Heart left ventricle (tissue), 16 donors: ENCODE measurements at places on chromosomes 12 and 14. TPM values are rescaled to one million over a fixed set of nuclear protein-coding genes. Genes with fewer than 3 reads are reported as not detected.

The CLEC1A gene
- total RNA-seq: 3.3 TPM

The AMDHD1 gene
- 0.40 TPM for total RNA-seq

The CAPZA3 gene
- total RNA-seq: not detected

The FAM181A gene
- total RNA-seq: not detected

The DBX2 gene
- 0.45 TPM for total RNA-seq

The GARIN6 gene
- not detected for total RNA-seq

The SLC25A47 gene
- not detected for total RNA-seq

The KRT5 gene
- 3.4 TPM for total RNA-seq

The SLC48A1 gene
- total RNA-seq: 23.9 TPM

DNA sequence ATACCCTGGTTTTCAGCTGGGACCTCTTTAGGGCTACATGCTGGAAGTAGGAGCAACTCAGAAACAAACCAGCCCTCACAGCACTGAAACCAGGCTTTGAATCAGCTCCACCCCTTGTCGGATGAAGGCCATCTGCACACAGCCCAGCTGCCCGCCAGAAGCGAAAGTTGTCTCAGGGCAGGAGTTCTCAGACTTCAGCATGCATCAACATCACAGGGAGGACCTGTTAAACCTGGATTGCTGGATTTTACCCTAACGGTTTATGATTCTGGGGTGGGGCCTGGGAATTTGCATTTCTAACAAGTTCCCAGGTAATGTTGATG lies 10.9 kb downstream of the SYNDIG1L start:
- no peak for DNase-seq

DNA sequence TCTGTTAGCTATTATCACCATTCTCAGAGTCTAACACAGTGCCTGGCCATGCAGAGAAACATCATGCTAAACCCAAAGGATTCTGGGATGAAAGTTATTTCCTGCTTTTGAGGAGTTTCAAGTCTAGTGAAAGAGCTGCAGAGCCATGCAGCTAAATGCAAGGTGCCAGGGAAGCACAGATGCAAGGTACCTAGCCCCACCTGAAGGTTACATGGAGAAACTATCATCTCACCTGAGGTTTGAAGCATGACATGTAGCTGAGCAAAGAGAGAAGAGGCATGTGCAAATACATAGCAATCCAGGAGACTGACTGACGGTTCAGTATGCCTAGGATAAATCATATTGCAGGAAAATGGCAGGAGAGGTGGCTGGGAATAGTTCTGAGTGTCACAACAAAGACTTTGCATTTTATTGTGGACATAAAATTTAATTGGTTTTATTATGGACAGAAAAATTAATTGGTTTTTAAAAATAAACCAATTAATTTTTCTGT lies 170.4 kb downstream of the PRKD1 start:
- no peak for DNase-seq

DNA sequence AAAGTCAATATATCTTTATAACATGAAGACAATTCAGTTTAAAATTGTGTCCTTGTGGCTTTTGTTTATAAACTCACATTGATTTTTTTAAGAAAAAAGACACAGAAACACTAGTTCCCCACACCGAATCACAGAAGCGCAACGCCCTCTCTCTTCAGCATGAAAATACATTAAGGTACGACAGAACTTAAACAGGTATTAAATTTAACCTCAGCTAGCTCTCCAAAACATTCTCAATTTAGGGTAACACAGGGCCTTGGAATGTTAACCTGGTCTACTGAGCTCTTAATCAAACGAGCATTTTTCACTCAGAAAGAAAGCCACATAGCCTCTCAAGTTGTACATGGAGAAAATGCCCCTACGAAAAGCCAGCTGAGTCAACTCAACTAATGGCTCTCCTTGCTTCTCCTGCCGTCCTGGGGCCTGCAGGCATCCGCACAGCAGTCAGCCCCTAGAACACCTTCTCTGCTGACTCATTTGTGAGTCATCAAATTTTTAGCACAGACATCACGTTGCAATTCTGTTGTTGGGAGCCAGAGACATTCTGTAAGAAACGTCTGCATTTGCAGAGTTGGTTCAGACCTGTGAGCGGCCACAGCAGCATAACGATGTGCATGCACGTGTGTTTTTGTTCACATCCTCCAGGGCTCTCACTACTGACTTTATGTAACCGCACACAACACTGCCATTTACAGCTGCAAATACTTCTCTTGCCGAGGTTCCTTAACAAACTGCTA lies 141.6 kb downstream of the ITPR2 start:
- no peak for DNase-seq

DNA sequence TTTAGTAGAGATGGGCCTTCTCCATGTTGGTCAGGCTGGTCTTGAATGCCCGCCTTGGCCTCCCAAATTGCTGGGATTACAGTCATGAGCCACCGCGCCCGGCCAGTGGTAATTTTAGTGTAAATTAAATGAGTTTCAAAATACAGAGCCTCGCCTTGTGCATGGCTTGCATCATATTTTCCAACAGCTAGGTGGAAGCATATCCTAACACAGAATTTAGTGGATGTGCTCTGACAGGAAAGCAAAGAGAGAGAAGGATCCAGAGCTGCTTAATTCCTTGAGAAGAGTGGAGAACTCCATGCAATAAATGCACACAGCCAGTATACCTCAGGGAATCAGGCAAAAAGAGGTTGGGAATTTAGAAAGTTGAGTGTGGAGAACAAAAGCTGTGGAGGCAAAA lies 2.5 kb downstream of the OR6C2 start:
- no peak for DNase-seq

DNA sequence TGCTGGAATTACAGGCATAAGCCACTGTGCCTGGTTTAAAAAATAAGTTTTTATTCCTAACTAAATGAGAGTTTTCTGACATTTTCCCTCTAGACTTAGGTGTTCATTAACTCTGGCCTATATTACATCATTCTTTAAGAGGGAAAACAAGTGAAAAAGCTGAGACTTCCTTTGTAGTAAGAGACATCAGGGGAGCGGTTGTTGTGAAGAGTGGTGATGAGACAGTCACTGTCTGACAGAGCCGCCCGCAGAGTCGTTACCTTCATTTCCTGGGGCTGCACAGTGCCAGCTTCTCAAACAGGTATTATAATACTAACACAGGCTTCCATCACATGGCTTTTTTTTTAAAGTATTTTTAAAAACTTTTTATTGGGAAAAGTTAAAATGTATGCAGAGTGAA lies 19.7 kb upstream of the TDRD9 start:
- DNase-seq: no peak

DNA sequence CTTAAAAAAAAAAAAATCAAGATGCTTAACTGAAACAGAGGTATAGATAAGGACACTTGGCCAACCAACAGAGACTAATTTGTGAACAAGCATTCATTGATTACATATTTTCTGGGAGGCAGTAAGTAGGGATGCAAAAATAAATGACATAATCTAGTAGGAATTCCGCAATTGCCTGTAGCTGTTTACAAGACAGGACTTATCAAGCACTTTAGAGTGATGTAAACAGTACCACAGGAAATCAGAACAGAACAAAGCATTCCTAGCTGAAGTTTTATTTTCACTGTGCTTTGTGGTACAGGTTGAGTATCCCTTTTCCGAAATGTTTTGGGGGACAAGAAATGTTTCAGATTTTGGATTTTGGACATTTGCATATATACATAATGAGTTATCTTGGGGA lies 68.2 kb upstream of the FGD4 start:
- no peak for DNase-seq

DNA sequence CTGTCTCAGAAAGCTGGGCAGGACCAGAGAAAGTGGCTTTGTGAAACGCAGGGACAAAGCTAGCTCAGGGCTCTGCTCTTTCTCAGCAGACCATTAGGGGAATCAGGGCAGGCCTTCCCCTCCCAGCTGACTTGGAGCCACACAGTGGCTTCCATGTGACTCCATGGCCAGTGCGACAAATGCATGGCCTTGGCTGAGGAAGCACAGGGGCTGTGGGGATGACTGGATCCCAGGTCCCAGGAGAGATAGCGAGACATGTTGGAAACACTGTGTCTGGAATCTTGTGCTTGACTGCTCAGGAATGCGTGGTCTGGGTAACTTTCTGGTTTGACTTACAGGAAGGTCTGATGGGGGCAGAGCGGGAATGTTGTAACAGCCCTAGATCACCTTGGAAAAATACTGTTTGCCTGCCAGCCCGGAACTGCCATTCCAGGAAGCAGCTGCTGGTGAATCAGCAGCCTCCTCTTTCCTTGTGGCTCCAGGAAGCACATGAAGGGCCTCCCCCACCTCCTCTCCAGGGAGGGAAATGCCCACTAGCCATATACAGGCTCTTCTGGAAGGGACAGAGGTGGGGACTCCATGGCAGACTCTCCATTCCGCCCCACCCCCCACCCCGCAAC lies 133.5 kb upstream of the HIF1A start:
- peak; percentile 69 for DNase-seq

- DNase-seq: no peak
Measured at GRCh38 chr14:51546099-51546498, 105.6 kb upstream of the FRMD6 start.

DNA sequence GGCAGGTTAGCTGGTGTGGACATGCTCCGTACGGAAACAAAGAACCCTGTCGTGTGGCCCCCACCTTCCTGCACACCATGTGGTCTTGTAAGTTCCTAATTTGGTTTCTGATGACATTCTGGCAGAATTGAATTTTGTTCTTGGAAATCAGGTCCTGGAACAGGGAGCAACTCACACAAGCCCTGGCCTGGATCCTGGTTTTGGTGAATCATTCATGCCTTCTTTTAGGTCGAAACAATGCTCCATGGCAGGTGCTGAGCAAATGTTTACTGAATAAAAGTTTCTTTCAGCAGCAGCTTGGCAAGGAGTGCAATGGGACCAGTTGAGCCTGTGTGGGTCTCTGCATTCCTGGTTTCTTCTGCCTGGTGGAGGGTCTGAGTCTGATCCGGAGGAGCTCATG lies 978.4 kb downstream of the BCL11B start:
- DNase-seq: no peak

DNA sequence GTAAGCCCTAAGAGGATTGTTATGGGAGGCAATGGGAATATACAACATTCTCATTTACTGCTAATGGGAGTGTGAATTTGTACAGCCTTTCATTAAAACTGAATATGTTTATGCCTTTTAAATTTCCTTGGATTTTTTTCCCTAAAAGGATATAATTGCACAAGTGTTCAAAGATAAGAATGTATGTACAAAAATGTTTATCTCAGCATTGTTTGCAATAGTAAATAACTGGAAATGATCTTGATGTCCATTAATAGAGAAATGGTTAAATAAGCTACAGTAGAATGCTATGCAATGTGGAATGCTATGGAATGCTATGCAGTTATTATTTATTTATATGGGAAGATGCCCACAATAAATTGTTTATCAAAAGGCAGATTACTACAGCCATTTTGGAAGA lies 62.5 kb upstream of the SLC38A2 start:
- DNase-seq: no peak

GRCh38 chr12:26358651-26359050 lies 163.3 kb downstream of the SSPN start:
- DNase-seq: no peak

DNA sequence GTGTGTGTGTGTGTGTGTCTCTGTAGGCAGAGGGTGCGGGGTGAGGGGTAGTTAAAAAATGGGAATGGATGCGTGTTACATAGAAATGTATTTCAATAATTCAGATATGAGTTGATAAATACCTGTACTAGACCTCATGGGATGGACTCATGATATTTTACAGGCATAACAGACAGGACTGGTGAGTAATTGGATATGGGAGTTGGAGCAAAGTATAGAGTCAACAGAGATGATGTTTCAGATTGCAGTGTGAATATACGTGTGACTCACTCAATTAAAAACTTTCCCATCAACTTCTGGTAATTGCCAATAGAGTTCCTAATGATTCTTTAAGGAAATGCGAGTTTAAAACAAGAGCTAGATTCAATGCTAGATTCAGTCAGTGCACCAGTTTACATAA lies 711.9 kb downstream of the C12orf50 start:
- DNase-seq: no peak

- no peak for DNase-seq
Measured at GRCh38 chr12:25557830-25558436, 4.8 kb upstream of the LMNTD1 start.

DNA sequence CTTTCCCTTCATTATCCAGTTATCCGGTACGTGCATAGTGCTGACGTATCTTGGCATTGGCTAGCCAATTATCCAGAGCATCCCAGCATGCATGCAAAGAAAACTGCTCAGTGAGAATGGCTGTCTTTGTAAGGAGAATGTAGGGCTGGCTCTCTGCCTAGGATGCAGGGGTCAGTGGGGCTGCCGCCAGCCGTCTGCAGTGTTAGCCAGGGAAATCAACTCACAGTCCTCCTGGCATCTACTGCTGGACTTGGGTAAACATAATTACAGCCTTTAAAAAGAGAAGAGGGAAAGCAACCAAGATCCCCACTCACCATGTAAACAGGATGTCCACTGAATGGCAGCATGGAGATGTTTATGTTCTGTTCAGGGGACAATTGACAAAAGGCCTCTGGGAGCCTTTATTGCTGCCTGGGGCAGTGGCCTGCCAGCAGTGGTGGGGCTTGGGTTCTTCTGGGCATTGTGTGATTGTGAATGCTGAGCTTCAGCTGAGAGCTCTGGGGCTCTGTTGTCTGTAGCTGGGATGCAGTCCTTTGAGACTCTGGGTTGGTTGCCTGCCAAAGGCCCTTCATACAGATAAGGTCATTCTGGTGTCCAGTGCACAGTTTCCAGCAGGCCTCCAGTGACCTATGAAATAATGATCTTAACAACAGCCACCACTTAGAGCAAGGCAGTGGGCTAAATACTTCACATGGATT lies 121.8 kb downstream of the TBC1D30 start:
- peak; percentile 59 for DNase-seq

GRCh38 chr14:56608689-56609088 lies 29.1 kb downstream of the TMEM260 start:
- no peak for DNase-seq

- DNase-seq: no peak
Measured at GRCh38 chr12:11822081-11822834, 172.8 kb downstream of the ETV6 start.

- DNase-seq: no peak
Measured at GRCh38 chr12:27870939-27871338, 90.9 kb upstream of the MANSC4 start.

DNA sequence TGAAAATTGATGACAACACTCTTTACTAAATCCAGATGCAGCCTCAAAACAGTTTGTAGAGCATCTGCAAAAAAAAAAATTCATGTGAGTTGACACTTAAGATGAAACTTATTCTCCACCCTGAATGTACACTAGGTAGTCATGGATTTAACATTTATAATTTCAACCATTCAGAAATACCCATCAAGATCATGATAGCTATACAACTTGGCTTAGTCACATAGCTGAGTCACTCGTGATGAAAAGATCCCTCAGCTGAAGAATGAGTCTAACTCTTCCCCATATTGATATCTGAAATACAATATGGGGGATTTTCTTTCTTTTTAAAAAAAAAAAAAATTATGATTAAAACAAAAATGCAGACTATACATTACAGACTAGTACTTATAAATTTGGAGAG lies 104.8 kb upstream of the PLEKHG7 start:
- DNase-seq: no peak
